ENCODE measurements at places on chromosomes 7 and 10.
A peak's percentile ranks its signal among the peaks of the same experiment; 100 is the strongest.

DNA sequence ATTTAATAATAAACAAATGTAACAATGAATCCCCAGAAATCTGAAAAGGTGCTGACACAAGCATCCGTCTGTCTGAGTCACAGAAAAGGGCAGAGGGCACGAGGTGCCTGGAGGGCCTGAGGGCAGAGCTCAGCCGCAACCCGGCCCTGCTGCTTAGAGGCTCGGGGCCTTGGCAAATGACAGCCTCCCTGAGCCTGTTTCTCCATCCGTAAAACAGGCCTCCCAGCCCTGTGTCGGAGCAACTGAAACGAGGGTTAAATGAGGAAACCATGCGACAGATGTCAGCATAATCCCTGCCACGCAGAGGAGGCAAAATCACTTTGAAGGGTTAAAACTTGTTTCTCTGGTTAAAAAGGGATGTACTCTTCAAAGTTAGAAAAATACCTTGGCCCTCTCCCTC lies 24.9 kb downstream of the NUDT1 start:
- DNase-seq, result peak; percentile 23

- DNase-seq, result no peak
These were observed 184.4 kb downstream of the GRID1 start for GRCh38 chr10:86182150-86182549.

DNA sequence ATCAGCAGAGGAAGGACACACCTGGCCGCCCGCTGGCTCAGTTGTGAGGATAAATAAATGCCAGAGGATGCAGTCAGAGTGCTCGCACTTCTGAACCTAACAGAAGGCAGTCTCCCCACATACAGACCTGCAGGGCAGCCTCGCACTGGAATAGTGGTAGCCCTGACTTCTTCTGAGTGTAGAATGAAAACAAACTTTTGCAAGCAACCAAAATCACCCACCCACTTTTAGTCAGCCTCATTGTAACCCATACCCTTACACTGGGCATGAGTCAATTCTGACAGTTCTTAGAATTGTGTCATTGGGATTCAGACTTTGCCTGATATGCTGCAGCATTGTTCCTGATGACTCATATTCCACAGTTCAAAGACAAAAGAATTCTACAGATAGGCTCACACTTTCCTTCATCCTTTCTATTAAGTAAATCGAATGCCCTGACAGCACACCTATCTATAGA lies 167.0 kb upstream of the CDK1 start:
- peak; percentile 12 for DNase-seq

GRCh38 chr10:79492839-79493238 lies 19.5 kb upstream of the EIF5AL1 start:
- DNase-seq, result no peak

DNA sequence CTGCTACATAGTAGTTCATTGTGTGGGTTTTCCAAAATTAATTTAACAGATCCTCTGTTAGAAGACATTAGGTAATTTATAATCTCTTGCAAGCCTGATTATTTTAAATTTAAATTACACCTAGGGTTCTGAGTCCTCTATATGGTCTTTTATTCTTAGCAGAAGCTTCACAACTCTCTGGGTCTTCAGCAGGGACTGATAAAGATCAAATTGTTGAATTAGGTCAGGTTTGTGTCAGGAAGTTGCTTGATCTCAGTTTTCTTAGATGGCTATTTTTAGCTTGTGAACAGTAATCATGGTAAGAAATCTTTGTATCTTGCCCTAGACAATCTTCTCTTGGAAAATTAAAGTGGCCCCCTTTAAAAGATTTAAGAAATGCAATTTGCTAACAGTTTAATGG lies 183.1 kb upstream of the HDAC9 start:
- no peak for DNase-seq

- DNase-seq, result no peak
These were observed 97.0 kb upstream of the FAM20C start for GRCh38 chr7:95180-95862.

GRCh38 chr7:92838934-92839333 lies 2.6 kb upstream of the CDK6 start:
- DNase-seq, result no peak

- no peak for DNase-seq
These were observed 120.0 kb downstream of the ADAM12 start for GRCh38 chr10:126268013-126268920.

GRCh38 chr10:17023386-17024298 lies 106.0 kb downstream of the CUBN start:
- DNase-seq, result peak; percentile 99

GRCh38 chr7:101163279-101164070 lies 1.9 kb downstream of the VGF start:
- DNase-seq, result no peak

GRCh38 chr10:60734226-60734625 lies 44.1 kb upstream of the CDK1 start:
- no peak for DNase-seq

- no peak for DNase-seq
These were observed 323.4 kb upstream of the SEMA3D start for GRCh38 chr7:85510287-85510686.

DNA sequence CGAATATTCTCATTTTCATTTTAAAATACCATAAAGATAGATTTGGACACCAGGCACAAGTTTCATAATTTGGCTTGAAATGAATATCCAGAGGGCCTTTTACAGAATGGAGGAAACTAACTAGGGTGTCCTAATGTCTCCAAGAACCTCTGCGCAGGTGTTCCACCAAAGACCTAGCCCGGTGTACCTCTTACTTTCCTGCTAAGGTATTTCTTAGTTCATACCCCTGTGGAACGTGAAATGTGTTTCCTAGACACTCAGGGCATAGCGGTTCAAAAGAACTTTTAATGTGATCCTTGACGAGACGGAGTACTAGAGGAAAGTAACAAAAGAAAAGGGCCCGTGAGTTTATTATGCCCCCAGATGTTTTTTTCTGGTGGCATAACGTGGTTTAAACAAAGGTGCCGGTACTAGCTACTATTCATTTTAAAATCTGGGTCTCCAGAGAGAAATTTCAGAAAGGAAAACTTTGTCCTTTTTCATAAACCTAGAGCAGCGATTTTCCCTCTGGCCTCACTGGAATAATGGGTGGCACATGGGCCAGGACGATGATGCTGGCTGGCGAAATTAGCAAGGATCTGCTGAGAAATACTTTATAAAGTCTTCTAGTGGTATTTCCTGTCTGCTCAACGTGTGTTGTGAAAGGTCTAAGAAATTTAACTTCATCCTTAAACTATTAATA lies 1.4 kb downstream of the APBB1IP start:
- no peak for DNase-seq

DNA sequence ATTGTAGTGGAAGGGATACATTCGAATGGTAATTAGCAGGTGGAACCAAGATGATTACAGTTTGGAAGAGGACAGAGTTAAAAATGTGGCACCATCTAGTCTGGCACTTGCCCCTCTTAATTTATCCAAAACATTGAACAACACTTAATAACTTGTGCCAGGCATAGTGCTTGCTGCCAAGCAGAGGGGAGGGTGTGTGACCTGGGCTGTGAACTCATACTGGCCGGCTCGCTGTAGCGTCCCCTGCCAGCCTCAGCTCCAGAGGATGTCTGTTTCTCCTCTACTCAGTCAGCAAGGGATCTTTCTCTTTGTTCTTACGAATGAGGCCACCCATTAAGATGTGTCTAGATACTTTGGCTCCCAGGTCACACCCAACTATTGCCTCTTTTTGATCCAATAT lies 179.4 kb upstream of the INHBA start:
- no peak for DNase-seq

- DNase-seq, result no peak
These were observed 218.0 kb downstream of the CREB5 start for GRCh38 chr7:28630350-28630749.

- no peak for DNase-seq
These were observed 73.4 kb downstream of the CAV1 start for GRCh38 chr7:116598278-116598677.

GRCh38 chr7:353746-354325 lies 63.9 kb downstream of the FOXL3 start:
- DNase-seq, result peak; percentile 27

GRCh38 chr10:110340816-110341215 lies 36.1 kb upstream of the SMNDC1 start:
- DNase-seq, result no peak

GRCh38 chr10:20958764-20959163 lies 61.7 kb upstream of the NEBL start:
- no peak for DNase-seq

DNA sequence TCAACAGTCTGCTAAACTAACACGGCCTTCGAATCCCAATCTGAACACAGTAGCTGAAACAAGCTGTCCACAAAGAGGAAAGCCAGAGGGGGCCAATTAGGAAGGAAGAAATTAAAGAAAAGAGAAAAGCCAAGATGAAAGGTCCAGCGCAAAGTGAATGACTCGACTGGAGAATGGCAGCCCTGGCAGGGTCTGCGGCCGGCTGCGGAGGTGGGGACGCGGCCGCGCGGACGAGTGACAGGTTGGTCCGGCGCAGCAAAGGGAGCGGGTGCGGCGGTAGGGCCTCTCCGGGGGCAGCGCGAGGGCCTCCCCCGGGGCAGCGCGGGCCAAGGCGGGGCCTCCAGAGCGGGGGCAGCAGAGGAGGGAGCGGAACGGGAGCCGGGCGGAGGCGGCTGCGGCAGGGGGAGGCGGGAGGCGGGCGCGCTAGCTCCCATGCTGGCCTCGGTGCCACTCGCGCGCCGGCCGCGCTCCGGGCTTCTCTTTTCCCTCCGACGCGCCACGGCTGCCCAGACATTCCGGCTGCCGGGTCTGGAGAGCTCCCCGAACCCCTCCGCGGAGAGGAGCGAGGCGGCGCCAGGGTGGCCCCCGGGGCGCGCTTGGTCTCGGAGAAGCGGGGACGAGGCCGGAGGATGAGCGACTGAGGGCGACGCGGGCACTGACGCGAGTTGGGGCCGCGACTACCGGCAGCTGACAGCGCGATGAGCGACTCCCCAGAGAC lies at the start of gene VWC2:
TSS of gene VWC2 (plus strand) at position 421 of the 718 bp plus-strand sequence. CDS start 1,798 bp downstream, outside the sequence.
- no peak for DNase-seq

GRCh38 chr7:21368317-21368716 lies 59.6 kb upstream of the SP4 start:
- no peak for DNase-seq

DNA sequence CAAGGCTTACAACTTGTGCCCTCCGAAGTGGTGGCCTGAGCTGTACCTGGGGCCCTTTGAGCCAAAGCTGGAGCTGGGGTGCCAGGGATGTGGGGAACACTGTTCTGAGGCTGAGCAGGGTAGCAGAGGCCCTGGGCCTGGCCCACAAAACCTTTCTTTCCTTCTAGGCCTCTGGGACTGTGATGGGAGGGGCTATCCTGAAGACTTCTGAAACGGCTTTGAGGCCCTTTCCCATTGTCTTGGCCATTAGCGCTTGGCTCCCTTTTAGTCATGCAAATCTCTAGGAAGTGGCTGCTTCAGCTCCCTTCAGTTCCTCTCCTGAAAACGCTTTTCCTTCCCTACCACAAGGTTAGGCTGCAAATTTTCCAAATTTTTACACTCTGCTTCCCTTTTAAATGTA lies 16.8 kb upstream of the CRYGN start:
- DNase-seq, result no peak

GRCh38 chr7:99473315-99473596 lies 566 bp downstream of the ZNF789 start:
- peak; percentile 56 for DNase-seq
